ENCODE measurements at places on chromosomes 2 and 18.

- no peak for DNase-seq
These were observed 498.5 kb upstream of the HS6ST1 start for GRCh38 chr2:128817171-128817570.

- no peak for DNase-seq
These were observed 28.9 kb downstream of the MALT1 start for GRCh38 chr18:58700209-58700608.

GRCh38 chr18:3069671-3070433 is 56.9 kb upstream of the LPIN2 start:
- DNase-seq = no peak

DNA sequence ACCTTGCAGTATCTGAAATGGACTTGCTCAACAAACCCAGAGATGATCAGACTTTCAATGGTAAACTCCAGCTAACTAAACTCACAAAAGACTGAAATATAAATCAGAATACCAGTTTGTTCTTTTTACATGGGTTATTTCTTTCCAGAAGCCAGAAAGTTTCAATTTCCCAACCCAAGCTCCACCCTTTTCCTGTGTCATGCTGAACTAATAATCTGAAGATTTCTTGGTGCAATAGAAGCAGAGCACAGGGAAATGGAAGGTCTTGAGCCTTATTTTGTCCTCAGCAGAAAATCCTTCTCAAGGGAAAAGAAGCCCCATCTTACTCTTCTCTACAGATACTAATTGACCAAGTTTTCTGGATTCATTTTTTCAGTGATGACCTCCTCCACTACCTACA is 93.3 kb upstream of the PAPOLG start:
- no peak for DNase-seq

- DNase-seq = no peak
These were observed 176.5 kb upstream of the CTAGE1 start for GRCh38 chr18:22594155-22594690.

Measured in CD4-positive, alpha-beta T cell treated with Interleukin-12 subunit alpha and Interleukin-12 subunit beta, for 1 hour (primary cell).